ENCODE measurements at places on chromosomes 13 and 19.

- no peak for DNase-seq
Measured at GRCh38 chr19:2636897-2637683, 65.4 kb downstream of the GNG7 start.

DNA sequence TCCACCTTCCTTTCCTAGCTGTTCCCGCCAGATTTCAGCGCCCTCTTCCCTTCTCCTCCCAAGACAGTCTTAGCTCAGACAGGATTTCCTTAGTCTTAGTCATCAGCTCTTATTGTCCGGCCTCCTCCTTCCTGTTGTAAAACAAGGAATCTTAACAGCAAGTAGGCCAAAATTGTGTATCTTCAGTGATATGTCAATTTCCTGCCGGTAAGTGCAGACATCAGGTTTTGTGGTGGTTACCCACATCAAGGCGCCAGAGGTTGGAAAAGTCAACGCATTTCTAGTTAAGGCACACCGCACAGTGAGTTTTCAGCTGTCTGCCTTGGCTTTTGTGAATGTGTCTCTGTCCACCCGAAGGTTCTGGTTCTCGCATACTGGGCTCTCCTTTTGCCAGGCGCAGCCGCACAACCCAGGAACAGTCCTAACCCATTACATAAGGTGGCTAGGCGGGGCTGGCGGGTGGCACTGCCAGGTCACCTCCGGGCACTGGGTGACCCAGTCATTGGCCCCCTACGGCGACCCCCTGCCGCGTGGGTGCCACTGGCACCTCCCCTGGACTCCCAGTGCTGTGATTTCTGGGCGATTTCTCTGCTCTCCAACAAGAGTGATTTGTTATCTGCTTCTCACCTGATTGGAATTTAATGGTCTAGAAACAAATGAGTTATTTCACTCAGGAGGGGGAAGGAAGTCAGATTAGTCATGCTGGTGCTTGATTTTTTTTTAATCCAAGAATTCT lies 12.9 kb downstream of the COL4A2 start:
- DNase-seq = no peak

DNA sequence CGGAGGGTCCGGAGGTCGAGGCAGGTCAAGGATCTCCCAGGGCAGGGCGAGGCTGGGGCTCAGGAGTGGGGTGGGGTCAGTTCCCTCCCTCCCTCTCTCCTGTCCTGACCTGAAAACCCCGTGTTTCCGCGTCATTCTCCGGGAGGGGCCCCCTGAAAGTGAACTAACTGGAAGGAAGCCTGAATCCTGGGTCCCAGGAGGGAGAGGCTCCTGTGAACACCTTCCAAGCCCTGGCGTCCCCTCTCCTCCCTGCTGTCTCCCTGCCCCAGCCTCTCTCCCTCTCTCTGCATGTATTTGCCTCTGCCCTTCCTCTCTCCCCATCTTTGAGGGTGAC lies 741 bp upstream of the CADM4 start:
- no peak for DNase-seq

DNA sequence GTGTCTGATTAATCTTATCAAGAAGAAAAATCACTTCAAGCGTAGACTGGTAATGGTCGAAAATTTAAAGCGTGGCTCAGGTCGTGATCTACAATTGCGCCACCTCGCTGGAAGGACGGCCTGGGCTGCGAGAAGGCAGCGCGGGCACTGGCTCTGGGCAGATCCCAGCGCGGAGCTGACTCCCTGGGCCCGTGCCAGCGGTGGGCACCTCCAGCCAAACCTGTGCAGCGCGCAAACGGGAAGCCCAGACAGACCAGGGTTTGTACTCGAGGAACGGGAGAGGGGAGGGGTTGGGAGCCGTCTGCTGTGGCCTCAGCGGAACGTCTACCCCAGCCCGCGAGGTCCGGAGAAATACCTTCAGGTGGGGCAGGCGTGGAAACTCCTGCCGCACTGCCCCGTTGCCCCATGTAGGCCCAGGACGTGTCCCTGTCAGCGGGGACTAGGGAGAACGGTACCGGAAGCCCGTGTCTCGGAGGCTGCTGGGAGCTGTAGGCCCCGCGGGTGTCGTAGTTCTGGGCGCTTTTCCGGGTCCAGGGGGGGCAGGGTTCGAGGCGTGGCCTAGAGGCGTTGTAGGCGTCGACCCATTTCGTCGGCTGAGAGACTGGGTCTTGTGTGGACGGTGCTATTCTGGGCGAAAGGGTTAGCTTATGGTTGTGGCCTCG lies 21.1 kb downstream of the ZNF274 start:
- DNase-seq = no peak

DNA sequence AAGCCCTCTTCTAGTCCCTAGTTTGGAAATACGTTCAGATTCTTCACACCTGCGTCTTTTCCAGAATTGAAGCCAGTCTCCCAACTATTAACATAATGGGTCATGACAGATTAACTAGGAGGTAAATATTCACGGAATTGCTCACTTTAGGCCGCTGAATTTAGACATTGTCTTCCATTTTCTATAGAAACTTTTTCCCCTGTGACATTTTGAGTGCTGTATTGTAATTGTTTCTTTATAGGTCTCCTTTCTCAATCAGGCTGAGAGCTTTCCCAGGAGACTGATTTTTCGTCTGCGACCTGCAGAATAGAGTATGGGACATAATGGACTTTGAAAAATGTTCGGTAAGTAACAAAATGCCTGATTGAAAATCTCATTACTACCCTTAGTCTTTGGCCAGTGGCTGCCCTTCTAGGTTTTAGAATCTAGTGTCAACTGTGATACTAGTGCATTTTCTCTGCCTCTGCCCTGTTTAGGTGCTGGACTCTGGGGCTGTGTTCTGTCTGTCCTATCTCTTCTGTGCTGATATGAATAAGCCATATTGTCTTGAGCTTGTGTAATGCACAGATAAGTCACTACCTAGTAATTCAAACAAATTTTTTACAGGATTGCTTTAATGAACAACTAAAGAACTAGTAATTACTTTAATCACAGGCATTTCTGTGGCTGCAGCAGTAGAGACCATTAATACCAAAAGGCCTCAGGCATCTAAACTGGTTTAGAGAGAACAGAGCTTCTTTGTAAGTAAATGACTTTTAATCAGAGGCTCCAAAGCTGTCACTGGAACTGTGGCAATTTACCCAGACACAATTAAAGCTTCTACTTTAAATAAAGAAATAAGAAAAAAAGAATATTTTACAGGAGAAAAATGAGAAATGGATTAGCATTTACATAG lies 122.4 kb upstream of the FREM2 start:
- DNase-seq = peak; percentile 8

GRCh38 chr13:91572944-91573598 lies 174.7 kb downstream of the GPC5 start:
- no peak for DNase-seq

GRCh38 chr13:91773591-91774227 lies 375.3 kb downstream of the GPC5 start:
- DNase-seq = no peak

GRCh38 chr19:18090545-18091216 lies 3.9 kb upstream of the IL12RB1 start:
- no peak for DNase-seq

DNA sequence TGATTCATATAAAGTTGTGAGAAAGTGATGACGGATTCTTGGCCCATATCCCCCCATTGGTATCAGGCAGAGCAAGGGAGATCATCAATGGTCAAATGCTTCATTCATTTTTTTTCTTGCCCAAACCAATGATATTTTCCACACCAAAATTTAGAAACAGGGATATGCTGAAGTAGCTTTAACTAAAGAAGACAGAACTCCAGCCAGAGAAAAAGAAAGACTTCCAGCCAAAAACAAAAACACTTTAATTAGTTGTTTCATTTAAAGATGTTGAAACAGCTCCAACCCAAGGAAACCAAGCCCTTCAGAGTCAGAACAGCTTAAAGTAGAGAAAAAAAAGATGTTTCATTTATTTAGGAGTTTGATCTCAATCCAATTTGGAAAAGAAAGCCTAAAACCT lies 358.9 kb upstream of the NBEA start:
- DNase-seq = no peak

DNA sequence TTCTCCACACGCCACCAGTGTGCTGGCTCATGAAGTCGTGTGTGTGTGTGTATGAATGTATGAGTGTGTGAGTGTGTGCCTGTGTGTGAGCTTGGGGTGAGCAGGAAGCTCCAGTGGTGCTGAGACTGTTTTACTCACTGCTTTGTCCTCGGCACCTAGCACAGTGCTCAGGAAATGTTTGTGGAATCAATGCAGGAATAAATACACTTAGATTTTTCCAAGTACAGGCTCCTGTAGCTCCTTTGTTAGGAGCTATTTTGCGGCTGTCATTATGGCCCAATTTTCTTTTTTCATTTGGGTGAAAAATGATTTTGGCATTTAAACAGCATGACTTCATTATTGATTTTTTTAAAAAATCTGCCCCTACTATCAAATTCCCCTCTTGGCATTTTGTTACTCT lies 193.5 kb upstream of the KL start:
- no peak for DNase-seq

DNA sequence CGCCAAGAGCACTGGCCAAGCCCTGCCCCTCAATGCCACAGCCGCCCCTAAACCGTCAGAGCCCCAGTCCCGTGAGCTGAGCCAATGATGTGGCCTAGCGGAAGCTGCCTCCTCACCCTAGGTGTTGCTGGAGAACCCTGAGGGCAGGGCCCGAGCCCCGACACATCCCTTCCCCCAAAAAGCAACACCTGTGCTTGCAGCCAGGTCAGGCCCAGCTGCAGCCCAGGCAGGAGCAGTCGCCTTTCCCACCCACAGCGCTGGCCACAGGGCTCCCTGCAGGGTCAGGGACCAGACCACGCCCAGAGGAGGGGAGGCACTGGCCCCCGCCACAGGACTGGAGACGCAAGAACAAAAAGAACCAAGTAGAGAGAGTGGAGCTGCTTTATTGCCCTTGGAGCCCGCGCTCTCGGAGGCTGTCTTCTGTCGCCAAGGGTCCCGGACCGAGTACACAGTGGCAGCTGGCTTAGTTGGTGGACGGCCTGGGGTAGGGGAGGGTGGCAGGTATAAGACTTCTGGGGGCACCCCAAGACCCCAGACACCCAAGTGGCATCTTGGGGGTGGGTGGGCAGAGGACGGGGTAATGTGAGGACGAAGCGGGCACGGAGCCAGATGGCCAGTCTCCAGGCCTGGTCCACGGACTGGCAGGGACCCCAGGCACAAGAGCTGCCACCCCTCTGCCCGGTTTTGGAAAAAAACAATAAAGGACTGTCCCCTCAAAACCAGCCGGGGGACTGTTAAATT lies 3.3 kb downstream of the P2RY11 start:
- no peak for DNase-seq

GRCh38 chr13:74450964-74451363 lies 316.8 kb upstream of the KLF12 start:
- no peak for DNase-seq
